NCI-H187 (cell line): ENCODE measurements at places on chromosomes 5 and 9.

DNA sequence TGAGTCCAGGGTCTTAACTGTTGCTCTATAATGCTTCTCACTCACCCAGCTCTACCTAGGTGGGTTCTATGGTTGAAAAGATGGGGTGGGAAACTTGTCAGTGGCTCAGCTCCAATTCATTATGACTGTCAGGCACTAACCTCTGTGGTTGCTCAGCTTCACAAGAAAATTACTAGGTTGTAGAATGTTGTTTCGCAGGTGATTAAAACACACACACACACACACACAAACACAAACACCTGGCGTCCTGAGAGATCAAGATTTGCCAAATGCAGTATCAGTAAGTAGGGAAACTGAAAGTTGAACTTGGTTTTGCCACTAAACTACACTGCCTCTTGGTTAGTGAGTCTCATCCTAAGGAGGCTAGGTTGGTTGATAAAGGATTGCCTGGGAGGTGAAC is 2.8 kb downstream of the MCCC2 start:
- DNase-seq = no peak

GRCh38 chr9:96646081-96646991 is 8.8 kb downstream of the PRXL2C start:
- no peak for DNase-seq

GRCh38 chr5:68011801-68012200 is 203.8 kb upstream of the PIK3R1 start:
- no peak for DNase-seq

DNA sequence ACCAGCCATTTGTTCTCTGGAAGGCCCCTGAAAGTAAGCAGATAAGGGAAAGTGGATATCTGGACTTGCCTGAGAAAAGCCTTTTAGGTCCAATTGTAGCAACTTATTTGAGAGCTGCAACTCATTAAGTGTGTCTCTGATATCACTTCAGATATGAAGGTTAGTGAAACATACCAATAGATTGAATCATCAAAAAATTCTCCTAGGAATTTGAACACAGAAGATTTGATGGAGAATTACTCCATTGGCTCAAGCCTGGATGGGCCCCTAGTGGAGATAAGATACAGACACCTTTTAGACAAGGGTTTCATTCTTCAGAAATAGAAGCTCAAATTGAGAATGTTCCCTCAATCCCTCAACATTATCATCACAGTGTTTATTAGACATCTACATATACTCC is 356.7 kb downstream of the NDUFS4 start:
- no peak for DNase-seq

- DNase-seq = no peak
Observed at GRCh38 chr5:106699198-106699597, 971.5 kb downstream of the EFNA5 start.

DNA sequence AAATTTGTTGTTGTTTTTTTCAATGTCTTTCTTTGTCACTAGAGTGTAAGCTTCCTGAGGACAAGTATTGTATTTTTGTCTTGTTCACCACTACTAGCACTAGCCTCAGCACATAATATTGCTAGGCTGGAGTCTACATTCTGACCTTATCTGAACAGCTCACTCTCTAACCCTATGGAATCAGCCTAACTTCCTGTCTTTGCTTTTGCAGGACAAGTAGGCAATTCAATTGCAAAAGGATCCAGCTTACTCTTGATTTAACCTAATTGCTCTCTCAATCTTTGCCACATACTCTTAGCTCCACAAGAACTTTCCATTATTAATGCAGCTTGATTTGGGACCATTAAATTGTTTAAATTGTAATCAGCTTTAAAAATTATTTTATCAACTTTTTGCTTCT is 308.5 kb downstream of the MAN2A1 start:
- DNase-seq = no peak

DNA sequence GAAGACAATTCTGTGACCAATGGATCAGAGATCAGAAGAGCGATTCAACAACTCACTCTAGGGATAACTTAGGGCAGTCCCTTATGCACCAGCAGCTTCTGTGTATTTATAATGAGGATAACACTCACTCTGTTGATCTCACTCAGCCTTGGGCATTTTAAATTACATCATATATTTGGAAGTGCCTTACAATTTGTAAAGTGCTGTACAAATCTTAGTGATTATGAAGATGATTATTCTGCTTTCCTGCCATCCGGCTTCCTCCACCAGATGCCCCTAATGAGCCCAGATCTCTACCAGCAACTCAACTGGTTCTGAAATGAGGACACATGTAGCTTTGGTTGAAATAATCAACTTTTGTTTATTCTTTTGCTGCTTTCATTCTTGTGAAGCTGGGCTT is 105.3 kb downstream of the PCSK1 start:
- DNase-seq = no peak

GRCh38 chr9:13063880-13064459 is 215.5 kb downstream of the MPDZ start:
- DNase-seq = no peak

- no peak for DNase-seq
Observed at GRCh38 chr9:118290116-118290515, 585.9 kb downstream of the TLR4 start.

DNA sequence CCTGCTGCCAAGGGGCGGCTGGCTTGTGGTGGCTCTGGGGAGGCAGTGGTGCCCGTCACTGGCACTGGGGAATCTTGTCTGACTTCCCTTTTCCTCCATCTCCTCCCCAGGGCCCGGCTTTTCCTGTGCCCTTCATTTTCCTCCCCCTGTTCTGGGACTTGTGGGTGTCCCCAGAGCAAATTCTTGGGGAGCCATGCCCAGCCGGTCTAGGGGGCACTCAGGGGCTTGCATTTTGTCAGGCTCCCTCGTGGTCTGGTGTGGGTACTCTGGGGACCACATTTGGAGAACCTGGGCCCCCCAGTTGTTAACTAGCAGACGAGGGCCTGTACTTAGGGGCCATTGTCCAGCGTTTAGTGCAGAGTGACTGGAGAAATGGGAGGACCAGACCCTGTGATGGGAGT is 105.2 kb upstream of the IER5L start:
- DNase-seq = no peak

- no peak for DNase-seq
Observed at GRCh38 chr5:30401479-30402058, 791.9 kb upstream of the CDH6 start.

DNA sequence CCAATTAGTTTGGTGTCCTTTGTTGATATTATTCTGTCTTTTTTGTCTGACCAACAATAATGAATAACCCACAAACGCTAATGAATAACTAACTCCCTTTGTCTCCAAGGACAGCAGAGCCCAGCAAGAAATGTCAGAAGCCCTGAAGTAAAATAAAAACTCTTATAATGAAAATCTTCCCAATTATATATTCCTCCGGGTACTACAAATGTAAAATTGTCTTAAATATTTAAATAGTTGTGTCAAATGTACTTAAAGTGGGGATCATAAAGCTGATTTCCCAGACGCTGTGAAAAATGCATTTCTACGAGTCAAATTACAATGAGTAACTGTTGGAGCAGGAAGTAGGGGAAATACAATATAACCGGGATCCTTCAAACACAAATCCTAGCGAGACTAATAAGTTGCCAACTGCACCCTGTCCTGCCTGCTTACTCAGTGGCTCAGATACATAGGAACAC is 22.3 kb downstream of the GLIS3 start:
- DNase-seq = no peak

GRCh38 chr9:98248737-98249474 is 6.5 kb downstream of the TBC1D2 start:
- no peak for DNase-seq

DNA sequence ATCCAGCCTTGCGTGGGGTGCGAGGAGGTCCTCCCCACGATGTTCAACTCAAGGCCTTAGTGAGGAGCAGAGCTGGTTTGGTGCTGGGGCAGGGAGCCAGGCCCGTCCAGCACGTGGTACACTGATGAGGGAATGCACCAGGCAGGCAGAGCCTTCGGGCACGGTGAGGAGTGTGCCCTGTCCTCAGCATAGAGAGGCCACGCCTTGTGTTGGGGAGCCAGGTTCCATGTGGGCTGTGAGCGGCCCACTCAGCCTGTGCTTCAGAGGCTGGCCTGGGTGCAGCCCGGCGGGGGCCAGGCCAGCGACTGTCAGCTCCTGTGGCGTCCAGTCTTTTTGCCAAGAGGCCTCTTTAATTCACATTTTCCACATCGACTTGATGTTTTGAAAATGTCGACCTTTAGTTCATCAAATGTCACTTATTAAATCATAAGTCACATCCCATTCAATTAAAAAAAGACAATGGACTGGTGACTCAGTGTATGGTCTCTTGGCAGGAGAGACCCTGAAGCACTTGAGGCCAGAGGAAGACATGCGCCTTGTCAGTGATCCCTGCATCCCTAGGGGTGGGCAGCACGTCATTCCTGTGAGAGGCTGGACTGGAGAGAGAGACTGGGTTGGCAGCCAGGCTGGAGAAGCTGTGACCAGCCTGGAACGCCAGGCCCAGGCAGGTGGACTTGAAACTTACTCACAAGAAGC is 21.7 kb downstream of the ERGIC1 start:
- no peak for DNase-seq

DNA sequence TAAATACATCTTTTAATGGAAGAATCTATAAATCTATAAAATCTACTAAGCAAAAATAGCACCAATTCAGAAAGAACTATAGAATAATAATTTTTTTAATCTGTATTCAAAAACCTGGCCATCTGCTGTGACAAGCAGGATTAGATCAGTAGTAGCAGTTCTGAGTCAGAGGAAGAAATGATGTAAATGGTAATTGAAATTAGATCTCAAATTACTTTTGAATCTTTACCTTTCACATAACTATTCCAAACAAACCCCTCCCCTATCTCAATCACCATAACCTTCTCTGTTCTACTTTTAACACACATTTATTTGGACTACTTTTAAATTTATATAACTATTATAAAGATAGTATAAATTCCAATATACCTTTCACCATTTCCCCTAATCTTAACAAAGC is 727.8 kb upstream of the FAM174A start:
- no peak for DNase-seq

- DNase-seq = no peak
Observed at GRCh38 chr5:44613936-44614335, 194.8 kb upstream of the MRPS30 start.

- DNase-seq = no peak
Observed at GRCh38 chr5:141547488-141547887, 58.6 kb downstream of the PCDHGC5 start.

- DNase-seq = no peak
Observed at GRCh38 chr5:1240496-1241260, 15.5 kb downstream of the SLC6A18 start.

- DNase-seq = no peak
Observed at GRCh38 chr5:126449751-126450271, 26.6 kb downstream of the GRAMD2B start.

DNA sequence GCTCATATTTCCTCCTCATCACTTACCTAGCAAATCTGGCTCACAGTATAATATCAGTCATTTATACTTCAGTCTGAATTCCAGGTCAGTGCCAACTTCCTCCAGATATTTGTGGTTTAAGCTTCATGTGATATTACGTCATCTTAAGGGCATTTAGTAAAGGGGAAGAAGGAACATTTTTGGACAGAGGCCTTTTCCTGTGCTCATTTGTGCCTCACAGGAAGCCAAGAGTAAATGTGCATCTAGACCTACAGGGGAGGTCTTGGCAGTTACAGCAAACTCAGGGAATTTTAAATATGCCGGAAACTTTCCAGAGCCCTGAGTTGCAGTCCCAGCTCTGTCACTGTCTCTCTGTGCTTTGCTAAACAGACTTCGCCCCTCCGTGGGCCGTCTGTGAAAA is 12.3 kb upstream of the KCNIP1 start:
- no peak for DNase-seq

GRCh38 chr5:115892021-115892420 is 50.3 kb downstream of the AP3S1 start:
- DNase-seq = no peak

GRCh38 chr9:4828761-4829160 is 36.0 kb downstream of the RCL1 start:
- no peak for DNase-seq

- DNase-seq = no peak
Observed at GRCh38 chr9:32926911-32927310, 74.5 kb downstream of the APTX start.

GRCh38 chr5:14316471-14316870 is 173.3 kb downstream of the TRIO start:
- no peak for DNase-seq
